ENCODE measurements at places on chromosomes 2 and 18.

GRCh38 chr2:18398833-18399232 is 161.6 kb downstream of the RDH14 start:
- no peak for DNase-seq

DNA sequence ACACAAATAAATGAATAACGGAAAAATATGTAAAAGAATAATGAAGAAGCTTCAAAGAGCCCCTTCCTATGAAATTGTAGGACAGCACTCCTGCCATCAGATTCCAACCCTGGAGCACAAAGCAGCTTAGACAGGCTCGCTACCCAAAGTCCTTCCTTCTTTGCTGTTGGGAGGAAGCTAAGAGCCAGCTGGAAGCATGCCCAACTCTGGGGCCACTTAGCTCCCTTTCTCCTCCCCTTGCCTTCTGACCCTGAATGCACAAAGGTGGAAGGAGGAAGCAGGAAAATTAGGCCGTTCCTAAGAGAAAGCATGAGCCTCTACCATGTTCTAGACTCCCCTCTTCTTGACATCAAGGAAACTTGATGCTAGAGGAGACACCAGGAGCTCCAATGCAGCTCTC is 700.8 kb downstream of the RNF144A start:
- no peak for DNase-seq

DNA sequence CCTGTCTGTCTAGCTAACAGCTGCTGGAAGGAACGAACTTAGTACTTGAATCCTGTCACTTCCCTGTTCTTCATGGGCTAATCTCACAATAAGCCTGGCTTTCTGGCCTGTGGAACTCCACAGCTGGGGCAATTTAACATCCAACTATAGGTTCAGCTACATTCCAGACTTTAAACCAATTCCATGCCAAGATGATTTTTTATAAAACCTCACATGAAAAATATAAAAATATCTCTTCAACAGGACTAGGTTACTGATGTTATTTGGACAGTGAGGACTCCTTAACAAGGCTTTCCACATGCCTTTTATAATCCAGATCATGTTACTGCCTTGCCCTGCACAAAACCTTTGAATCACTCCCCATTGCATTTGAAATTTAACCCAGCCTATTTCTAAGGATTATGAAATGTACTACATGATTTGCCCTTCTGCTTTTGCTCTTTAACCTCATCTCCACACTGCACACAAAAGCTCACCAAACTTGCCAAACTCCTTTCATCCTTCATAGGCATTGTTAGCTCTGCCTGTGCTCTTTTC is 863.2 kb upstream of the CHAC2 start:
- no peak for DNase-seq

DNA sequence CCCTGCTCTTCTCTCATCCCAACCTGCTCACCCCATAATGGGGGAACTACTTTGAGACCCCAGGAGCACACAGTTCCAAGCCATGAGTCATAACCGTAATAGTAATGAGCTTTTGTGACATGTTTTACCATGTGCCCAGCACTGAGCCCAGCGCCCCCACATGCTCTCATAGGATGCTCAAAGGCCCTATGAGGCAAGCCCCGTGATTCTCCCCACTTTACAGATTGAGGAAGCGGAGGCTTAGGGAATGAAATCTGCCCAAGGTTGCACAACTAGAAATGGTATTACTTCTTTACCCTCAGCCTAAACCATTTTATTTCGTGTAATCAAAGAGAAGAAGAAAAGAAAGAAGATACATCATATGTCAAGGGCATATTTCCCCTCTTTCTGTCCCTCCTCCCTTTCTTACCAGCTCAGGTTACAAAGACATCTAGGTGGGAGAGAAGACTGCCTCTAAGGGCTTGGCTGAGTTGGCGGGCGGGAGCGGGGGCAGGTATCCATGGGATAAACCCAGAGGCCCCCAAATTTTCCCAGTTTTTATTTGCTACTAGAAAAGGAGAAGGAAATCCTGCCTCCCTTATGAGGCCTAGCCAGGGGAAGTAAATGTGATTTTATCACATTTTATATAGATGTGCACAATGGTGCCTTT is 24.2 kb downstream of the BCL11A start:
- no peak for DNase-seq

Measured in Right ventricle myocardium superior (tissue), 1 donor.